ENCODE measurements at places on chromosomes 4 and X.

GRCh38 chr4:15343000-15343399 is 84.8 kb upstream of the C1QTNF7 start:
- DNase-seq, result no peak

GRCh38 chr4:6437826-6438238 is 34.6 kb downstream of the PPP2R2C start:
- DNase-seq, result no peak

DNA sequence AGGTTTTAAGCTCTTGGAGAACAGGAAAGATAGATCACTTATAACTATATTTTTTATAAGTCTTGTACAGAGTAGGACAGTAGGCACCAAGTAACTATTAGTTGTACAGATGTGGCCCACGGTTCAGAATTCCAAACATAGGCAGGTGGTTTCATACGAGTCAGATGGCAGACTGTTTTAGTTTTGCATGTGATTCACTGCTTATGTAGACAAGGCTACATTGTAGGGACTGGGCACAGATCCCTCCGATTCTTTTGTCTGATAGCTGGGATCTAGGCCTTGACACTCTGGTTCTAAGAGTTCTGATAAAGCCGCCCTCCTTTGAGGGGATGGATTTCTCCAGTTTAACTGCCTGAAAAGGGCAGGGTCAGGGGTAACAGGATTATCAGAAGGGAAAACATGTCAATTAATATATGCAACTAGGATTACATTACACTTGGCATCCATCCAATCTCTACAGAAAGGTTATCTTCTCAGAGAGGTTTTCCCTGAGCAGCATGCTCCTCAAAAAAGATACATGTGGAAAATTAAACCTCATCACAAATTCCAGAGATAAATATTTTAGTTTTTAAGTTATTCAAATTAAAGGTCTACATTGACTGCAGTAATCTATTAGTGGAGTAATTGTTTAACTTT is 87.8 kb downstream of the SPRY1 start:
- no peak for DNase-seq

- no peak for DNase-seq
Measured at GRCh38 chr4:185470501-185471195, 885 bp downstream of the CCDC110 start.

DNA sequence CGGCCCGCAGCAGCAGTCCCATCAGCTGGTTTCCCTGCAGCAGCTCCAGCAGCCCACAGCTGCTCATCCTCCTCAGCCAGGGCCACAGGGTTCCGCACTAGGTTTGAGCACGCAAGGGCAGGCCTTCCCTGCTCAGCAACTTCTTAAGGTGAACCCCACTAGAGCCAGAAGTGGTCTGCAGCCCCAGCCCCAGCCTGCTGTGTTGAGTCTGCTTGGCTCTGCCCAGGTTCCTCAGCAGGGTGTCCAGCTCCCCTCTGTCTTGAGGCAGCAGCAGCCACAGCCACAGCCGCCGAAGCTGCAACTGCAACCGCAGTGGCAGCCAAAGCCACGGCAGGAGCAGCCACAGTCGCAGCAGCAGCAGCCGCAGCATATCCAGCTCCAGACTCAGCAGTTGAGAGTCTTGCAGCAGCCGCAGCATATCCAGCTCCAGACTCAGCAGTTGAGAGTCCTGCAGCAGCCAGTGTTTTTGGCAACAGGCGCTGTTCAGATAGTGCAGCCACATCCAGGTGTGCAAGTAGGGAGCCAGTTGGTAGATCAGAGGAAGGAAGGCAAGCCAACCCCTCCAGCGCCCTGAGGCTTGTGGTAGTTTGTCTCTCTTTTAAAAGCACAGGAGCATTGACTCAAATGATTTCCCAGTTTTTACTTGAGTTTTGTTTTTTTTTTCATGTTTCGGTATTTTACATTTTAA is 4.6 kb downstream of the SUPT20HL1 start:
- DNase-seq, result no peak

DNA sequence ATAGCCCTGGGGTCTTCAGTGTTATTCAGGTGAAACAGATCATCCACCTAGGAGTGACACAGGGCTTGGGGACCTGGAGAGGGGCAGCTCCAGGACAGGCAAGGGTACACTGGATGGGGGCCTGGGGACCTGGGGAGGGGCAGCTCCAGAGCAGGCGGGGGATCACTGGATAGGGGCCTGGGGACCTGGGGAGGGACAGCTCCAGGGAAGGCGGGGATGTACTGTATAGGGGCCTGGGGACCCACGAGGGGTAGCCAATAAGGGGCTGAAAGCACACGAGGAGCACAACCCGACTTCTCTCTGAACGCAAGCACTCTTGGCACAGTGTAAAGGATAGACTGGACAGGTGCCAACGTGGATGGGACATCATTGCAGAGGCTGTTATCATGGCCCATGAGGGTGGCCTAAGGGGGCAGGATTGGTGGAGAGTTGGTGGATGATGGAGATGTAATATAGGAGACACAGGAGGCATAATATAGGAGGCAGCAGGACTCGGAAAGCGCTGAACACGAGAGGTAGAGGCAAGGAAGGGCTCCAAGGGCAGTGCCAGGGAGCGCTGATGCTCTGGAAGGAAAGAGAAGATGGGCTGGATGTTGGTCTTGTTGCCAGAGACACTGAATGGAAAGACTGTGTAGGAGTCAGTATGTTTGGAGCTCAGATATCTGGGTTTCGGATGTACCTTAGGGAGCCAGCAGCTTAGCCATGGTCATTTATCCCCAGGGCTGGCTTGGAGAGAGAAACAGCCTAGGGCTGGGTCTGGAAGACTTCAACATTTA is 37.9 kb upstream of the FGFBP2 start:
- no peak for DNase-seq

DNA sequence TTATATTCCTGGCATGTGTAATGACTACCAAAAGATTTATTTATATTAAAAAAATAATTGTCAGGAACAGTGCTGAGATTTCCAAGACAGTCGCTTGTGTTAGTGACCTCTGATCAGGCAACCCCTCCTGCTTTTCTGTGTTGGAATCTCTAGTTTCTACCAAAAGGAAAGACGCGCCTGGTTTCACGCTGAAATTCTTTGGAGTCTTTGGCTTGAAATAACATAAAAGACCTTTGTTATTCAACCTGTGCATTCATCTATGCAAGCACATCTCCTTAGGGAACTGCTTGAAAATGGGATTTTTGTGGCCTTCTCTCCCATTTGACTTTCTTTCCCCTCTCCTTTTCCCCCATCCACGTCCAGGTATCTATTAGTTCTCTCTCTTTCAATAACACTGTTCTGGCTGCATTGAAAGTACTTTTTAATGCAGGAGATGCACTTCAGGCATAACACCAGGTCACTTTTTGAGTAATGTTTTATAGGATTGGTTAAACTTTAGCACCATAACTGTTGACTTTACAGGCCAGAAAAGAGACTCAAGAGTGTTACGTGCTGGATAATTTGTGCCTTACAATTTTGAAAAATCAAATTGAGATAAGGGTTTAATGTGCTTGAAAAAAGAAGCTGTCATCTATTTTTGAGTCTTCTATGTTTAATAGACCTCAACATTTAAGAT is 172.7 kb downstream of the GPAT3 start:
- DNase-seq, result no peak

DNA sequence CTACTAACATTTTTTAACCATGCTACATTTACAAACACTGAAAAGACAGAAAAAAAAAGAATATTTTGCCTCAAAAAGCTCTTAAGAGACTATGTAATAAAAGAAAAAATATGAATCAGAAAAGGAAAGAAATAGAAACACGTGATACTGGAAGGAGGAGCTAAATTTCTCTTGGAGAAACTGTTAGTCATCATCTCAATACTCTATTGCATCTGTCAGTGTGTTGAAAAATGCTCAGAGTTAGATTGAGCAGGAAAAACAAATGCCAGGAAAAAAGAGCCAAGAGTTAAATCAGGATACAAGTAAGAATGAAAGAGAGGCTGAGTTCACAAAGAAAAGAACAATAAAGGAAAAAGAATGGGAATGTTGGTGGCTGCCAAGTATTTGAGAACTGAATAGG is 2.6 kb downstream of the RAB28 start:
- no peak for DNase-seq

DNA sequence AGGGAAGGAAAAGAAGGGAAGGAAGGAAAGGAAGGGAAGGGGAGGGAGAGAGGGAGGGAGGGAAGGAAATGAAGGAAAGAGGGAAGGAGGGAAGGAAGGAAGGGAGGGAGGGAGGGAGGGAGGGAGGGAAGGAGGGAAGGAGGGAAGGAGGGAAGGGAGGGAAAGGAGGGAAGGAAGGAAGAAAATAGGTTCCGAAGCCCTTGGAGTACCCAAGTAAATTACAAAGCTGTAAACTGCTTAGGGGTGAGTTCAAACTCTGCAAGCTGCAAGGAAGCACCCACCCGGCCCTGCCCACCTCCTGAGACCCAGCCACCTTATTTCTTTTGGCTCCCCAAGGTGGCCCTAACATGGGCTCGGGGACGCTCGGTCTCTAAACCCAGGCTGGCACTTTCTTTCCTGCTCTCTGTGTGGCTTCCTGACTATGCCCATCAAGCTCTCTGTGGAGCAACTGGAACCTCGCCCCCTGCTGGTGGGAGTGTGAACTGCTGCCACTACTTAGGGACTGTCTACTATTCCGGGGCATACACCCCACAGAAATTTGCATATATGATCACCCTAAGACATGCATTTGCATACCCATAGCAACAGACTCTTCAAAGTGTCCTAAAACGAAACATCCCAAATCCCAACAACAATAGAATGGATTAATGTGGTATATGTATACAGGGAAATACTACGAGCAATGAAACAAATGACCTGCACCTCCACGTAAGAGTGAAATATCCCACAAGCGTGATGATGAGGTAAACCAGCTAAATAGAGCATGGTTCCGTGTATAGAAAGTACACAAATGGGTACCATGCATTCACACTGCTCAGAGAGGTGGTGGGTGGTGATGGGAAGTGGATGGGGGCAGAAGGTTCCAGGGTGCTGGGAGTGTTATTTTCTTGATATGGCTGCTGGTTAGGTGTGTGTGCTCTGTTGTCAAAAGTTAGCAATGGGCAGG is 151.7 kb upstream of the TBL1X start:
- peak; percentile 81 for DNase-seq

DNA sequence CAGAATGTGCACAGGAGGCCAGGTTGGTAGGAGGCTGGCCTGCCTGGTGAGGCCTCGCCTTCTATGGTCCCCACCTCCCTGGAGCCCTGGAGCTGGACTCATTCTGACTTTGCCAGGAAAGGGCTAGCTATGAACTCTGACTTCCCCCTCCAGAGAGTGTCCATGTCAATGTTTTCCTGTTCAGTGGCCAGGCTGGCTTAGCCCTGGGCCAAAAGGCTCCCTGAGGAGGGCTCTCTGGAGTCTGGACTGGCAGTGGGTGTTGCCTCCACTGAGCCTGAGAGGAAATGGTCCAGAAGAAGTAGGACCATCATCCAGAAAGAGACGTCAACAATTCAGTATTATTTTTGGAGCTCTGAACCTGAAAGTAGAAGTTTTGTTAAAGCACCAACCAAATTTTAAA is 178.7 kb downstream of the CHIC2 start:
- no peak for DNase-seq

- no peak for DNase-seq
Measured at GRCh38 chr4:68476191-68476590, 28.9 kb downstream of the TMPRSS11E start.

- DNase-seq, result no peak
Measured at GRCh38 chrX:128891554-128891953, 631.7 kb downstream of the SMARCA1 start.

DNA sequence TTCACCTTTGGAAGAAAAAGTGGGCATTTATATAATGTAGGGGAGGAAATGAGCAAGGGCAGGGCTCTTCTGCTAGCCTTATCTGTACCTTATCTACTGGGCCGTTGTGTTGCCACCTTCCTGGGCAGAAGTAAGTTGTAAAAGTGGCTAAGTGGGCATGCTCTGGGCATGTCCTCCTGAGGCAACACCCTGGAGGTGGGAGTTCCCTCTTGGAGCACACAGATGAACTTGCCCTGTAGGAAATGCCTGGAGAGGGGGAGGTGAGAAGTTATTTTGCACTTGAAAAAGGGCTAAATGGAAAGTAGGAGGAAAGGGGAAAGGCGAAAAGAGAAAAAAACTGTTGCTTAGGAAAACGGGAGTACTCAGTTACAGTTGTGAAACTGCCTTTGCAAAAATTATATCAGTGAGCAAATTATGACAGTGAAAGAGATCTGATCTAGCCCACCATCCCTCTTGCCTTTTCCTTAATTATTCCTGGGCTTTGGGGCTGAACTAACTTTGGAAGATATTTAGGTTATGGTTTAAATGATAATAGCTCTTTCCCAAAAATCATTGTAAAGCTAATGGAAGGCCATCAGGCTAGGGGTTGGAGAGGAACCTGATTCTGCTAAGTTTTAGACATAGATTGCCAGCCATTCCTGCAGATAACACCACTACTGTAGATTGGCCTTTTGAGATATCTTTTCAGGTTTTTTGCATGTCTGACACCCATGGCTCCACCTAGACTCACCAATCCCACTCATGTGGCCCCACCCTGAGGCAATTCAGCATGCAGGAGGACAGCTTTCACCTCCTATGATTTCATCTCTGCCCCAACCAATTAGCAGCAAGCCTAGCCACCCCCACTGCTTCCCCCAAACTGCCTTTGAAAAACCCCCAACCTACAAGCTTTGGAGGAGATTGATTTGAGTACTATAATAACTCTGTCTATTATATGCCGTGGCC is 20.5 kb upstream of the ZNF81 start:
- DNase-seq, result no peak

DNA sequence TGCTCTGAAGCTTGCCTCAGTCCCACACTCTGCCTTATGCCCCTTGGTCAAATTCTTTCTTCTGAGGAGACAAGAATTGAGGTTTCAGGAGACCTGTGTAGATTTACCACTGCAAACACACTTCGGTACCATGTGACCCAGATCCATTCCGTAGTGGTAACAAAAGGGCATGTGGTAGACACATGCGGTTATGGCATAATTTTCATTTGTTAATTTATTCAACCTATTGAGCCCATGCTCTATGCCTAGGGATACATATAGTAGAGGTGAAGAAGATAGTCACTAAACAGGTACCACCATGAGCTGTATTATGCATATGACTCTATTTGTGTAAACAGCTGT is 190.9 kb downstream of the NDST4 start:
- no peak for DNase-seq

- DNase-seq, result no peak
Measured at GRCh38 chr4:168019921-168020320, 72.4 kb upstream of the ANXA10 start.

- DNase-seq, result peak; percentile 40
Measured at GRCh38 chrX:153669174-153669890, 4.3 kb downstream of the PNCK start.

GRCh38 chrX:17606231-17606630 is 131.1 kb upstream of the SCML1 start:
- DNase-seq, result no peak

DNA sequence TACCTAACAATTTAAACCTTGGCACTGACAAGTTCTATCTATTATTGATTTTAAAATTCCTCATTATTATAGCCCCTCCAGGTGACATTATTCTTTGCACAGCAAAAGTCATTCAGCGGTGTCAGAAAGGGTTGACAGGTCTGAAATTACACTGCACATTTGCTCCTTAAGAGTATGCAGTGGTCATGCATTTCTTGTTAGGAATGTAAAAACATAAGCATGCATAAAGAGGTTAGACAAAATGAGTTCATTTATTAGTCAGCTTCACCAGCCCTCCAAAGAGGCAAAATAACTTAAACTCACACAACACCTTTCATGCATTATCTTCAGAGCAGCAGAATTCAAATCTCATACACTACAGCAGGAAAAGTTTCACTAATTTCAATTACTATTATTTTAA is 158.8 kb downstream of the HNRNPD start:
- DNase-seq, result no peak

Measured in stimulated activated CD4-positive, alpha-beta T cell treated with anti-CD3 and anti-CD28 coated beads, Interleukin-4, amount 100 ng/mL, for 24 hours (primary cell).